ENCODE measurements at places on chromosomes 13 and 19. TPM values are rescaled to one million over a fixed set of nuclear protein-coding genes. Genes with fewer than 3 reads are reported as not detected.

Gene KIR3DL1
- not detected for total RNA-seq

Gene MADCAM1
- total RNA-seq: 0.25 TPM

Gene ZNF543
- total RNA-seq: 9.2 TPM

Gene GFY
- not detected for total RNA-seq

Gene PTH2
- total RNA-seq: not detected

Gene SPC24
- total RNA-seq: 16.4 TPM

Gene UBXN6
- 110 TPM for total RNA-seq

Gene IQCN
- total RNA-seq: 0.26 TPM

Gene NR2C2AP
- 13.4 TPM for total RNA-seq

Gene FAM83E
- total RNA-seq: 0.89 TPM

Gene B3GNT3
- 0.40 TPM for total RNA-seq

Gene CD70
- 14.7 TPM for total RNA-seq

Measured in MCF 10A (cell line).